ENCODE measurements at places on chromosomes 16 and 17. TPM values are rescaled to one million over a fixed set of nuclear protein-coding genes. Genes with fewer than 3 reads are reported as not detected.

Gene CBLN1
- 58.1 TPM for total RNA-seq

Gene KRT27
- total RNA-seq, result not detected

Gene ELOB
- 158 TPM for total RNA-seq

Gene ZG16B
- total RNA-seq, result 0.23 TPM

Gene SCNN1B
- 0.23 TPM for total RNA-seq

Gene LRRC45
- total RNA-seq, result 11.3 TPM

Gene ACAP1
- 0.23 TPM for total RNA-seq

Gene CARD14
- total RNA-seq, result 0.46 TPM

Gene KCNH6
- 0.69 TPM for total RNA-seq

Gene PIGW
- 9.9 TPM for total RNA-seq

Gene SLC35G6
- not detected for total RNA-seq

Gene BCO1
- total RNA-seq, result 0.46 TPM

Gene CES5A
- 0.46 TPM for total RNA-seq

Gene TBC1D3
- total RNA-seq, result not detected

Gene RNU2-1
- total RNA-seq, result not detected

All from diencephalon (tissue), 1 donor.